ENCODE measurements at places on chromosomes 6 and 20. TPM values are rescaled to one million over a fixed set of nuclear protein-coding genes. Genes with fewer than 3 reads are reported as not detected.

The TSBP1 gene
- not detected for total RNA-seq

The MCHR2 gene
- 7.9 TPM for total RNA-seq

The DLL1 gene
- total RNA-seq = 9.1 TPM

The SIM1 gene
- not detected for total RNA-seq

The BEND6 gene
- 14.5 TPM for total RNA-seq

The SLC22A7 gene
- total RNA-seq = 0.25 TPM

The MOXD1 gene
- 30.5 TPM for total RNA-seq

The SLC22A23 gene
- total RNA-seq = 30.2 TPM

The SNPH gene
- total RNA-seq = 13.5 TPM
